A172 (cell line): ENCODE measurements at places on chromosomes 2 and 18. TPM values are rescaled to one million over a fixed set of nuclear protein-coding genes. Genes with fewer than 3 reads are reported as not detected.

GRCh38 chr18:73948497-73948896 is 199.1 kb downstream of the FBXO15 start:
- DNase-seq = peak; percentile 36

GRCh38 chr18:13626544-13626908 is 99.8 kb downstream of the FAM210A start:
- DNase-seq = no peak

DNA sequence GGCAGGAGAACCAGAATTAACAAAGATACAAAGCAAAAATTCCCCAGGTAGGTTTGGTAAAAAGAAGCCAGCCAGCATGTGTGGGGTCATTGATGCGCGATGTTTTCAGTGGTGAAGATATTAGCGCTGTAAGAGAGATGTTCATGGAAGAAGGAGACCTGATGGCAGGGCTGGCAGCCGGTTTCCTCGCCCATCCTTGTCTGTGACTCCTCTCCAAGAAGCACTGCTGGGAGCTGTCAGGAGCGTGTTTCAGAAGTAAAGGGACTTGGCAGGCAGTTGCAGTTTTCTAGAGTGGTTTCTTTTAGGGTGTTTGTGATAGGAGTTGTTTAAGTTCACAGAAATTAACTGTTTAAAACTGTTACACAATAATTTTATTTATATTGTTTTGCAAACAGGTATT is 24.6 kb downstream of the TAF1B start:
- DNase-seq = no peak

- no peak for DNase-seq
These were observed 27.7 kb upstream of the IER3IP1 start for GRCh38 chr18:47203626-47204464.

GRCh38 chr2:230614913-230615332 is 97.7 kb upstream of the CAB39 start:
- DNase-seq = no peak

- no peak for DNase-seq
These were observed 980 bp upstream of the PDE6D start for GRCh38 chr2:231781798-231782726.

The PARD6G gene
- total RNA-seq = 4.8 and 8.8 TPM in 2 replicates

The BMP10 gene
- total RNA-seq = 0.46 TPM in 1 of 2 replicates, not detected in the other

DNA sequence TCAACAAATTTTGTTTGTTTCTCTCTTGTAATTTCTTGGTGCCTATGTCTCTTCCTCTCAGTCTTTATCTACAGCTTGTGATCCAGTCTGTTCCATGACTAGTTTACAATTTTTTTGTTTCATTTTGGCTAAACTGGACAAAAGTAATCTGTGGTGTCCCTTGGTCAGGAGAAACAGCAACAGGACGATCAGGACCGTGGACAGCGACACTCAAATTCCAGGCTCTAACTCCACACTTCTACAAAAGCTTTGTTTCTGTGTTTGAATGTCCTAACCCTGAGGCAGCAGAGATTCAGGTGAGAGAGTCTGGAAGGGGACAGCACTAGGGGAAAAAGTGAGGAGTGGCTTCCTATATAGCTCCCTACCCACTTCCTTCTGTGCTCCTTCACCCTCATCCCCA is 593.3 kb upstream of the FANCL start:
- peak; percentile 48 for DNase-seq

- no peak for DNase-seq
These were observed 123.2 kb upstream of the CDCA7 start for GRCh38 chr2:173231465-173231864.

DNA sequence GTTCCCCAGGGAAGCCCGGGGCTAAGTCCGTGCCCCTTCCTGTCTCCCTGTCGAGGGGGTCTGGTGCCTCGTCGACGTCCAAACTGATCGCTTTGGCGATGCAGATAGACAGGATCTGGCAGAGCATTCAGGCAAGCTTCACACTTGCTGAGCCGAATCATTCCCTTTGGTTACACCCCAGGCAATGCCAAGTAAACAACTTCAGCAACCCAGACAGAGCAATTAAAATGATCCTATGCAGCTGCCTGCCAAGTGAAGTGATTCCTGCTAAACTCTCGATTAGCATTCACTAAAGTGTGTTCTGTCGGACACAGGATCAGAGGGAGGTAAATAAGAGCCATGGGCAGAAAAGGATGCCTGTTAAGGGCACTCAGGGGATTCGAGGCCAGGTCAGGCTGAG is 108.2 kb upstream of the RAB12 start:
- no peak for DNase-seq
